ENCODE measurements at places on chromosomes 7 and 10.
A peak's percentile ranks its signal among the peaks of the same experiment; 100 is the strongest.

- DNase-seq, result no peak
These were observed 17.9 kb downstream of the OGDH start for GRCh38 chr7:44624318-44624717.

DNA sequence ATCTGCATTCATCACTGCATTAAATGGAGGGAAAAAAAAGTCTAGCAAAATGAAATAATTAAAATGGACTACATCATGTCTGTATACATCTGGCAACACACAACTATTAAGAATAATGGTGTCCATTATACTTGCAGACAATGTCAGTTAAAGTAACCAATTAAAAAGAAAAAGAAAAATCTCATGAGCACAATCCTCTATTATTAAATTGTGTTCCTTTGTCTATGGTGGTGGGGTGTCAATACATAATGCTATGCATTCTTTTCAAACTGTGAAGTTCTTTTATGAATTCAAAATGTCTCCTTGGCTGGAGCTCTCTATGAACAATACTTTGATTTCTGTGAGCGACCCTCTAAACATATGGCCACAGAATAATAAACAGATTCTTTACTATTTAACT, 63.5 kb downstream of the NRP1 start:
- no peak for DNase-seq

DNA sequence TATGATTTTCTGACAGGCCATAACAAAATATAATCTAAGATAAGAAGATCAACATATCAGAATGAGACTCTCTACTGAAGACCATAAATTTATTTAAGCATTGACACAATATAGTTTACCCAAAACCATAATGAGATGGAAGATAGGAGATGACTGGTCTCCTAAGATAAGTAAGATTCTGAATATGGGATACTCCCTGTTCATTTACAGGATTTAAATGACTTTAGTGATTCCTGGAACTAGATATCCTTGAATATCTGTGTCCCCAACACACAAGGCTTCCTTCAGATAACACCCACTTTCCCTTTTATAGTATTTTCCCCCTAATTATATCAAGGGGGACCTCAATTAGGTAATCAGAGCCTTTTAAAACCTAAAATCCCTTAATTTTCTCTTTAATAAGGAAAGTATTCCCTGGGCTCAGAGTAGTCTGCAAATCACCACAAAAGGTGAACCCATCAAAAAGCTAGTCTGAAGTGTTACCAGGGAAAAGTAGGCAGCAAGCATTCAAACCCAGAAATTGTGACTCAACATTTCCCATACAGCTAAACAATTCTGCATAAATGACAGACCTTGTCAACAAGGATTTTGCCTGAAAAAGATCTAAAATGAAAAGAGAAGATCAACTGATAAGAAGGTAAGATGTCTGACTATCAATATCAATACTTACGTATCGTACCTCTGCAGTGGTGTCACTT, 99.9 kb downstream of the CNOT4 start:
- no peak for DNase-seq

- DNase-seq, result no peak
These were observed 135.4 kb downstream of the EMX2 start for GRCh38 chr10:117677890-117678500.

- DNase-seq, result no peak
These were observed 38.6 kb downstream of the FAS start for GRCh38 chr10:89029181-89029580.

GRCh38 chr7:28731092-28731658, 227.0 kb downstream of the TRIL start:
- DNase-seq, result no peak

- no peak for DNase-seq
These were observed 52.1 kb downstream of the RBM17 start for GRCh38 chr10:6140965-6141295.

- DNase-seq, result no peak
These were observed 3.6 kb downstream of the OR2F2 start for GRCh38 chr7:143938379-143939243.

DNA sequence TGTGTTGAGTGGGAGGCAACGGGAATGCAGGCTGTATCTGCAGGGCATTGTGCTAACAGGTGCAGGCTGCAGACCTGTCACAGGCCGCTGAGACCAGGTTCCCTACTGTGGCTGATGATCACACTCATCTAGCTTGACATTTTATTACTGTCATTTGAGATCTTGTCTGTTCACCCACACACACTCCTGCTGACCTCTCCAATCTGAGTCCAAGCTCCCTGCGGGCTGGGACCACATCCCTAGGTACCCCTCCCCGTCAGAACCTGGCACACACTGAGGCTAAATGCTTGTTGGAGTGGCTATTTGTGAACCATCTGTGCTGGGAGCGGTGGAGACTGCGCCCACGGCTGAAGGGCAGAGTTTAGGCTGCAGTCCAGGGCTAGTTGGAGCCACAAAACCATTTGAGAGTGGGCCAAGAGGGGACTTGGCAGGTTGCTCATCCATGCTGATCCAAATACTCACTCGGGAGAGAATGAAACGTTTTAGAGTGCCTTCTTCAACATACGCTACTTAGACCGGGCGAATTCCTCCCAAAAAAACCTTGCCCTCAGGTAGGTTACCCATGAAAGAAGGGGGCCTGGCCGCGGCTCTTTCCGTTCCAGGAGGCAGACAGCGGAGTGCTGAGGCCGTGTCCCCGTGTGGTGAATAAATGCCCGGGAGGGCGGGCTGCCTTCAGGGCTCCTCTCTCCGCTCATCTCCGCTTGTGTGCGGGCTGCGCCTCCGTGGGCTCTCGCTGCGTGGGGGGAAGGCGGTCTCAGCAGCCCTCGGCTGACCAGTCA, 164.4 kb downstream of the RGS10 start:
- no peak for DNase-seq

GRCh38 chr10:60521974-60522405, 132.3 kb upstream of the ANK3 start:
- DNase-seq, result peak; percentile 2

DNA sequence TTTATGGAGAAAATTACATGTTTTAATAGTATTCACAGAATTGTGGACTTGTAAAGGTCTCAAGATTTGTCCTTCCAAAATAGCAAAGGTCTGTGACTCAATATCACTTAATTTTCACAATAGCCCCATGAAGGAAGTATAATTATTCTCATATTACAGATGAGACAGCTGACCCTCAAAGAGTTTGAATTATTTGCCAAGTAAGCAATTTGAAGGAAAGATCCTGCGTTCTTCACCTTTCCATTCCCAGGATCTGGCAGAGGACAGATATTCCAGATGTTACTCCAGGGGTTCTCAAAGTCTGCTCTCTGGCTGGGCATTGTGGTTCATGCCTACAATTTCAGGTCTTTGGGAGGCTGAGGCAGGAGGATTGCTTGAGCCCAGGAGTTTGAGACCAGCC, 559.4 kb upstream of the AUTS2 start:
- no peak for DNase-seq

DNA sequence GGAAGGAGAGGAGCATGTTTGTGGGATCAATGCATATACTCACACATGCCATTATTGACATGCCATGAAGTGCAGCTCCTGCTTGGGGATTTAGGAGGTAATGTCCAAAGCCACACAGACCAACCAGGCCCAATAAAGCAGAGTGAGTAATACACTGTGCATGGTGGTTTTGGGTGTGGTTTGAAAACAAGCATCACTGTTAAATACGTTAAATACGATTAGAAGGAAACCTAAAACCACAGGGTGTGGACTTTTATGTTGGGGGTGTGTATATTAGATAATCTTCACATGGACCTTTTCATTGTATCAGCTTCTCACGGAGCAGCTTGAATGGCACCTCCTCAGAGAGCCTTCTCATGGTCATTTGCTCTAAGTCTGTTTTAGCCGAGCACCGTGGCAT, 10.4 kb upstream of the EIF3A start:
- DNase-seq, result no peak

DNA sequence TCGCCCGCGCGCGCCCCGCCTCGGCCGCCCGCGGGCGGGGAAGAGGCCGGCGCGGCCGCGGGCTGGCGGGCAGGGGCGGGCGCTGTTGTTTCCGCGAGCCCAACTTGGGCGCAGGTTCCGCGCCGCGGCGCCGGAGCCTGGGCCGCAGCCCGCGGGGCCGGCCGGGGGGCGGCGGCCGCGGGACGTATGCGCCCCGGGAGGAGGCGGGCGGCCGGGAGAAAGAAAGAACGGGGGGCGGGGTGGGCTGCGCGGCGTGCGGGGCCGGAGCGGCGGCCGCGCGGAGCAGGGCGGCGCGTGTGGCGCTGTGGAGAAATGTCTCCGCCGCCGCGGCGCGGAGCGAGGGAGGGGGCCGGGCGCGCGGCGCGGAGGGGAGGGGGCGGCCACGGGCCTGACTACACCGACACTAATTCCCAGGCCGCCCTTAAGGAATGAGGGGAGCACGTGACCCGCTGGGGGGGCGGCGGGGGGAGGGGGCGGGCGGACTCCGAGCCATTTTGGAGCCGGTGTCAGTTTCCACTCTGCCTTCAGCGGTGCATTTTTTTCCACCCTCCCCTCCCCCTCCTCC, at the start of gene BMI1:
BMI1 (plus strand) TSS at position 509 of the 565 bp plus-strand sequence. CDS start 5,351 bp downstream, outside the sequence.
- DNase-seq, result peak; percentile 82

DNA sequence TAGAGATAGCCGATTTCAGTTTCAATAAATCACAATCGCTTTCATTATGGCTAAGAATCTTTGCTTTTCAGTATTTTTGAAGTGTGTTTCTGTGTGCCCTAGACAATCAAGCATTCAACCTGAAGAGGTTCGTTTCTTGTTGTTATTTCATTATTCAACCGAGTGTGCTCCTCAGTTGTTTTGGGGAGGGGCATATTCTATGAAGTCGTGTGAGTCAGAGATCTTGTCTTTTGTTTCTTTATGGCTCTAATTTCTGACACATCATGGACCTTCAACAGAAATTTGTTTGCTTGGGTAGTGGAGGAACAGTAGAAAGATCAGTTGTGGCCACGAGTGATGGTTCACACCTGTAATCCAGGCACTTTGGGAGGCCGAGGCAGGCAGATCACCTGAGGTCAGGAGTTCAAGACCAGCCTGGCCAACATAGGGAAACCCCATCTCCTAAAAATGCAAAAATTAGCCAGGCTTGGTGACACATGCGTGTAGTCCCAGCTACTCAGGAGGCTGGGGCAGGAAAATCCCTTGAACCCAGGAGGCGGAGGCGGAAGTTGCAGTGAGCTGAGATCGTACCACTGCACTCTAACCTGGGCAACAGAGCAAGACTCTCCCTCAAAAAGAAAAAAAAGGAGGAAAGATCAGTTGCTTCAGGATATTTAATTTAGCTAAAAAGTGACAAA, 38.3 kb downstream of the C1QL3 start:
- no peak for DNase-seq

- DNase-seq, result no peak
These were observed 25.1 kb downstream of the MNX1 start for GRCh38 chr7:156985101-156985992.

DNA sequence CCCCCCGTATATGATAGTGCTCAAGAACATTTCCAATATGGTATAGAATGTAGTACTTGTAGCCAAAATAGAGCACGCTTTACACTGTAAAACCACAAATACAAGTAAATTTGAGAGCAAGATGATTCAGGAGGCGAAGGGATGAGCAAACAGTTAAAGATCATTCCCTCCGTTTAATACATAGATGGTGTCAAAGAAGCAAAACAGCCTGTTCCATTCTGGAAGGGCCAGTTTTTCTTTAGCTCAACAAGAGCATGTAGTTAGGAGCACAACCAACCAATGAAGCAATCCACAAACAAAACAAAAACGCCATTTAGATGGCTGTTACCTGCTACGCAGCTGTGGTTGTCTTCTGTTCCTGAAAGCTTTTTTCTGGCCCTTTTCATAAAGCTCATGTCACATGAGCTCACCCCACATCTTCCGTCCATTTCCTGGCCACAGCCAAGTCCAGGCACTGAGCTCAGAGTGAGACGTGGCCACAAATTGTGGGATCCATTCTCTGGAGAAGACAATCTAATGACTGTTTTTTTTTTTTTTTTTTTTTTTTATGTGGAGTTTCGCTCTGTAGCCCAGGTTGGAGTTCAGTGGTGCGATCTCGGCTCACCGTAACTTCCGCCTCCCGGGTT, 185.6 kb downstream of the FANK1 start:
- DNase-seq, result no peak

DNA sequence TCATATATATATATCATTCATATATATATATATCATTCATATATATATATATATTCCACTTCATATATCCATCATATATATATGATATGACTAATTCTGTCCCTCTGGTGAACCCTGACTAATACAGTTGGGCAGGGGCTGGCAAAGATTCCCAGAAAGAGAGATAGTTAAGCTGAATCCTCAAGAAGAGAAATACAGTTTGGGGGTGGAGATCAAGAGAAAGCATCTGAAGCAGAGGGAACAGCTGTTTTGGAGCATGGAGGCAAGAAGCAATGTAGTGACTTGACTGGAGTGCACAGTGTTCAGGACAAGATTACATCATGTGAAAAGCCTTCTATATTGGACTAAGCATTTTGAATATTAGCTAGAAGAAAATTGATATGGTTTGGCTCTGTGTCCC, 540.7 kb downstream of the MAGI2 start:
- no peak for DNase-seq

- no peak for DNase-seq
These were observed 1.3 kb downstream of the GJD4 start for GRCh38 chr10:35606430-35606829.

- DNase-seq, result no peak
These were observed 80.9 kb upstream of the AGBL3 start for GRCh38 chr7:134905375-134905774.

GRCh38 chr7:131151034-131151433, 176.6 kb upstream of the MKLN1 start:
- DNase-seq, result no peak

DNA sequence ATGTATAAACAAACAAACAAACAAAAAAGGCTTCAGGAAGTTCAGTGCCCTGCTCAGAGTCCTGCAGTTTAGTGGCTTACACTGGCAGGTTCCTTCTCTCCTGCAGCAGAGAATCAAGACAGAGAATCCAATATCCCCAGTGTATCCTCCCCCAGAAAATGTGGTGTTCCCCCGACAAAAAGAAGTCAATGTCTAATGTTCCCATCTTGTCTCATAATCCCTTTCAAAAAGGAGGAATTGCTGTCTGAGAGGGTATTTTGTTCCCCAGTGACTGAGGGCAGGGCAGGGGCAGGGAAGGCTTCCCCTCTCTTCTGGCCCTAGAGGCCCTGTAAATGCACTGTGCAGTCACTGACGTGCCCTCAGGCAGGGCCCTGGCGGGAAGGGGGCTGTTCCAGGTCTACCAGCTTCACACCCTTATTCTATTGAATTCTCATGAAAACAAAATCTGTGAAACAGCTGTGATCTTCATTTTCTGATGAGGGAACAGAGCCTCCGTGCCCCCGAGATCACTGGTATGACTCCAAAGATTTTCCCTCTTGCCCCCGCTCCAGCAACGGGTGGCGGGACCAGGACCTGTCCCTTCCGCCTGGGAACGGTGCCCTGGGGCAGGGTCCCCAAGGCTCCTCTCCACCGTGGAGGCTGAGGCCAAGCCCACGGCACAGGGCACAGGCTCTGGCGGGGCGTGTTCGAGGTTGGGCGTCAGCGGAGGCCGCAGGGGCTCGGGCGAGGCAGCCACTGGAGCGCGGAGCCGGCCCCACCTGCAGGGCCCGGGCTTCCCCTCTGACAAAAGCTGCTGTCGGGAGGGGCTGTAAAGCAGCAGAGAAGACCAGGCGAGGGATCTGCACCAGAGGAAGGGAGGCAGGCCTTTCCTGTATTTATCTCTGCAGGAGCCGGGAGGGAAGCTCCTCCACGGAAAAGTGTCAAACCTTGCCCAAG, 13.4 kb upstream of the WDFY4 start:
- DNase-seq, result no peak

GRCh38 chr7:49295146-49295545, 370.8 kb downstream of the CDC14C start:
- DNase-seq, result no peak

GRCh38 chr10:101257084-101257483, 27.8 kb upstream of the LBX1 start:
- peak; percentile 15 for DNase-seq
